ENCODE measurements at places on chromosomes 3 and 15.

DNA sequence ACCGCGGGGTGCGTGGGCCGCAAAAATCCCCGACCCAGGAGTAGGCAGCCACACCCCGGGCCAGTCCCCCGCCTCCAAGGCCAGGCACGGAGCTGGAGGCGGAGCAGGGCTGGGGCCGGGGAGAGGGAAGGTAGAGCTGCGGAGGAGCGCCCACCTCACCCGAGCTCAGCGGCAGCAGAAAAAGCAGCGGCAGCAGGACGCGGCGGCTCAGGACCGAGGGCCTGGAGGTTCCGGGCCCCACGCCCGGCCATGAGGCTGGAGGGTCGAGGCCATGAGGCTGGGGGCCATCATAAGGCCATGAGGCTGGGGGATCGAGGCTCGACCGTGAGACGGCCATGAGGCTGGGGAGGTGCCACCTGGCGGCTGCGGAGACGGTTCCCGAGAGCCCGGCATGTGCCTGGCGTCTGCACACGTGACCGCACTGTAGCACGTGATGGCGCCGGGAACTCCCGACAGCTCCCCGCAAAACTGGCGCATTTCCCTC is 32.9 kb upstream of the PRSS50 start:
- DNase-seq, result no peak

DNA sequence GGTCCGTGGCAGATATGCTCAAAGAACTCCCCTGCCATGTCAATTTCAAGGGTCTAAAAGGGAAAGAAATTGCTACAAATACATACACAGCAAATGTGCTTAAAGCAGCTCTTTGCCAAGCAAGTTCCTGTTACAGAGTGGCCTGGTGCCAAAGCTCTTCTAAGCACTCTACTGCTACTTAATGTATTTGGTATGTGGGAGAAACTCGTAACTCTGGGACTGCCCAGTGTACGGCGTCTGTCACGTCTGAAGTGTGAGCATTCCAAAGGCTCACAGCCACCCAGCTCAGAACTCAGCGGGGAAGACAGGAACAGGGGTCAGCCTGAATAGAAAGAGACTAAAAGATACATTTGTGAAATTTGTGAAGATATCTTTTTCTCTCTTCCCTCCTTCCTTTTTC is 54.6 kb downstream of the RBMS3 start:
- peak; percentile 96 for DNase-seq

DNA sequence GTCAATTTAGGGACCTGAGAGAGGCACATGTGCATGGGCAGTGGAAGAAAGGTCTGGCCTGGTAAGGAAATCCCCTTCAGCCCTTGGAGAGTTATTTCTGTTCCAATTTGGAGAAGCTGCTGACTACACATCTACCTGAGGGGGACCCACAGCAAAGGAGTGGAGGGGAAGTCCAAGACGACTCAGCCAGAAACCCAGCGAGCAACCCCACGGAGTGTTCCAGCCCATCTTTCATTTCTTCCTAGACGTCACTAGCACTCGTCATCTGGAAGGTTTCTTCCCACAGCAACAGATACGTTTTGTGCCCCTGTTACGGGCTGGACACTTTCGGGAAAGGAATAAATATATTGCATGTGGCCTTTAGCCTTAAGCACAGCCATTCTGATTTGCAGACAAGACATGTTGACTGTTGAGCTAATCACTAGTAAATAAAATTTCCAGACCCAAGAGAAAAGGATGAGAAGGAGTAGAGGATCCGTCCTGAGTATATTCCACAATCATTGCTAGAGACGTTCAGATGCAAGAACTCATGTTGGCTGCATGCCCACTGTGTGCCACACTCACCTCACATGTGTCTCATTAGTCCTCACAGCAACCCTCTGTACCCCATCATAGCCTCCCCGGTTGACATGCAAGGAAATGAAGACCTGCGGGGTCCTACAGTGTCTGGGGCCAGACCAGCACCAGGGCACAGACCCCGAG is 7.8 kb upstream of the FAM174B start:
- no peak for DNase-seq

GRCh38 chr3:122305818-122306621 is 19.0 kb upstream of the CSTA start:
- DNase-seq, result peak; percentile 22

DNA sequence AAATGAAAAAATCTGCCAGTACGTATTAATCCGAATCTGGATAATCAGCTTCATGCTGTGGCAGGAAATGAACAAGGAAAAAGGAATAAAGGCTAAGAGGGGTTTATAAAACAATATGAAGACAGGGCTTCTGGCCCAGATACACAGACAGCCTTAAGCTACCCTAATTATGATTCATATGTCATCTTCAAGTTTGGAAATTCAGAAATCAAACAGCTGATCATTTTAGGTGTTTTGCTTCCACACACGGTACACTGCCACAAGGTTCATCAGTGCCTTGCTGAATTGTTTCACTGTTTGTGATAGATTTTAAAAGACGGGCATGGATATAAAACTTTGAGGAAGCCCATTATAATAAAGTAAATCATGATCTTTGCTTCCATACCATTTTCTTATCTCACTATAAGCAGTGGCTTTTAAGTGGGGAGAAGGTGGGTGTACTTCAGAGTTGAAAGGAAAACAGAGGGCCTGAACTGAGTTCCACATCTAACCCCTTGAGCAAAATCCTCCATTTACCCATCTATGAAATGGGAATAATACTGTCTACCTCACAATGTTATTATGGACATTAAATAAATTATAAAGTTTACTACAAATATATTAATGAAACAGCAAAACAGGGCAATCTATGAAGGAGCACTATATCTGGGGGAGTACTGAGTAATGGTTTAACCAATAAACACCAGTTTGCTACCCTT is 15.7 kb downstream of the GTPBP8 start:
- no peak for DNase-seq

DNA sequence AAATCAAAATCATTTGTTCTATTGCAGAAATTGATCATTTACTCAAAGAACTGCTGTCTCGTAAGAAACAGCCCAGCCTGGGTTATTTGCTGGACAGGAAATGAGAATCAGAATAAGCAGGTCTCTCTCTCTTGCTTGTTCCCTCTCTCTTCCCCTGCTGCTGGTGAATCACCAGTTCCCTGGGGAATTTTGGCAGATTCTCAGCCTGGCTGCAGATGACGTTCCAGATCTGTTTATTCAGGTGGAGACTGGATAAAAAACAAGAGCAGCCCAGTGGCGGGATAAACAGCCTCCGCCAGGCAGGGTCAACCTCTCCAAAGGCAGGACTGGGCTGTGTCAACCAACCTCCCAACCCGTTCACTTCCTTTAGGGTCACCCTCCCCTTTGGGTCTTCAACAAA is 72.1 kb downstream of the LRIG1 start:
- DNase-seq, result peak; percentile 94

DNA sequence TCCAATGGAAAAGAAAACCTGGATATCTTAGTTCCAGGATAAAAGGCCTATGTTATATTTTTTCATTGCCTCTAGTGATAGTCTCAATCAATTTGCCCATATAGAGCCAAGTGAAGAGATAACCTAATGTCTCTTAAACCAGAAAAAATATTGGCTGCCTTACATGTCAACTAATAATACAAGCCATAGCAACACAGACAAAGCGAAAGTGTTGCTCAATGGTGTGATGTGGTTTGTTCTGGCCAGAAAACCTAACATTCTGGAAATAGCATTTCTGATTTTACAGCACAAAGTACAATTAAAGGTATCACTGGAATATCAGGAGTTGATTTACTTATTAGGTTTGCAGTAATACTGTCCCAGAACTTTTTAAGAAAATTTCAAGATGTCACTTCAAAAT is 101.5 kb downstream of the ATP8B4 start:
- no peak for DNase-seq

DNA sequence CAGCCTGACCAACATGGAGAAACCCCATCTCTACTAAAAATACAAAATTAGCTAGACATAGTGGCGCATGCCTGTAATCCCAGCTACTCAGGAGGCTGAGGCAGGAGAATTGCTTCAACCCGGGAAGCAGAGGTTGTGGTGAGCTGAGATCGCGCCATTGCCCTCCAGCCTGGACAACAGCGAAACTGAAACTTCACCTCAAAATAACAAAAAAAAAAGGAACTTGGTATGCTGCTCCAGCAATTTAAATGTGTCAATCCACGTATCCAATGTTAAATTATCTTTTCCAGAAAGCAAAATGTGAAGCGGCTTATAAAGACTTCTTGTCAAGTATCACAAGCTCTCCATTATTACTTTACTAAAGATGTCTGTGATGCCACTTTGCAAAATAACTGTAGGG is 9.9 kb upstream of the ARIH1 start:
- DNase-seq, result no peak

DNA sequence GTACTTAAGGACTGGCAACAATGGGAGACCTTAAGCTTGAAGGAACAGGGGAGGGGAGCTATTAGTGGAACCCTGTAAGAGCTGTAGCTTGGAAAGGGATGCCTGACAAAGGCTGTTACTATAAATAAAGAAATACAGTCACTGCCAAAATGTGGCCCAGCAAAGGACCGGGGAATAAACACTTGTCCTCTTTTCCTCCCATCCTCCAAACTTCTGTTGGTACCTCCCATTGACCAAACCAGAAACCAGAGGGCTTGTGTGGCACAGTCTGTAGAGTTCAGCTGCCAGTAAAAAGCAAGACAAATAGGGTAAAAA is 25.1 kb upstream of the TCF12 start:
- DNase-seq, result no peak

- peak; percentile 48 for DNase-seq
These were observed 166.9 kb downstream of the DCLK3 start for GRCh38 chr3:36597422-36597821.

- no peak for DNase-seq
These were observed 38.6 kb downstream of the DENND6A start for GRCh38 chr3:57654267-57654666.

DNA sequence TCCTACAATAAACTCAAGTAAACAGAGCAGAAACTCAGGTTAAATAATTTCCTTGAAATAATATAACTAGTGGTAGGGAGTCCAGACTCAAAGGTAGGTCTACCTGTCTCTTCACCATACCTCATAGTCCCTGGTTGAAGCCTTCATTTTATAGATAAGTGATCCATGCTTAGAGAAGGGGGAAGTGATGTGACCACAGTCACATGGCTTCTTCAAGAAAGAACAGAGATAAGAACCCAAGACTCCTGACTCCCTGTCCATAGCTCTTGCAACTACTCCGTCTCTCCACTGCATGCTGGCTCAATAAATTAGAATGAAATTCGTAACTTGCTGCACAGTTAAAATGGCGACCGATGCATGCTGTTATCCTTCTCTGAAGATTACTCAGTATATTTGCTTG is 11.0 kb upstream of the C15orf61 start:
- DNase-seq, result no peak

DNA sequence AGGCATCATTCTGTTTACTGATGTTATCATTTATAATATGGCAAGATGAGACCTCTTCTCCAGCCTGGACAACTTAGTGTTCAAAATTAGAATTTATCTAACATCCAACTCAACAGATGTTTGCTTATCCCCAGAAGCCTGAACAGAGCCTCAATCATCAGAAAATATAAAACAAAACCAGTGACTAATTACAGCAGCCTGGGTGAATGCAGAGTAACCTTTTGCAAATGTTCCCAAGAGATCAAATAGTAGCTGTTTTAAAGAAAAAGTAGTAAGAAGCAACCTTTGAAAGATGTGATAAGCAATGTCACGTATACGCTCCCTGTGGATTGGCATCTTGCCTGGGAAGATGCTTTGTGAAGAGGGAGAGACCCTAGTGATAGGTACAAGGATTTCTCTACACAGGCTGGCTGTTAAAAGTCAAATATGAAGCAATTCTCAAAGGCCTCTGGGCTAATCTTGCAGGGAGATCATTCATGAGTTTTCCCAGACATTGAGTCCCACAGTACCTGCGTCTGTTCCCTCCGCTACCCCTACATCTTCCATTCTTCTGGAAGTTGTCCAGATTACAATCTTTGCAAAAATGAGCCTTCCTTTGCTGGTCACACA is 39.3 kb upstream of the PRICKLE2 start:
- DNase-seq, result peak; percentile 19

DNA sequence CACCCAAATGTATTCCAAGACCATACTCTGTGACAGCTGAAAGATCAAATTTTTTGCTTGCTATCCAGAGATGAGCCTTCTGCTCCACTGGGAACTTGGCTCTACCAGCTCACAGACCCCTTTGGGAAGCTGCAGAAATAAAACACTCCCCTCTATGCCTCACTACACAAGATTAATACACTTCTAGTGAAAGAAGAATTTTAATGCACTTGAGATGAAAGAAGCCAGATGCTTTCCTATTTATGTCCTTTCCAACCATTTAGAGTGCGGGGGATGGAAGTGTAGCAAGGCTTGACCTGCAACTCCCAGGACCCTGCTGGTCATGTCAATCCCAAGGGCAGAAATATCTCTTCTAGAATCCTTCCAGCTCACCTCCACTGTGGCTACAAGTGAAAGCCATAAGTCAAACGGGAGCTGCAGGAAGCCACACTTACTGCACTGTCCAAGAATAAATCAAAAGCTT is 34.7 kb downstream of the ANXA2 start:
- no peak for DNase-seq

- no peak for DNase-seq
These were observed 214.8 kb downstream of the ZMAT3 start for GRCh38 chr3:178856804-178857203.

GRCh38 chr3:10463533-10464434 is 41.6 kb downstream of the ATP2B2 start:
- DNase-seq, result no peak

DNA sequence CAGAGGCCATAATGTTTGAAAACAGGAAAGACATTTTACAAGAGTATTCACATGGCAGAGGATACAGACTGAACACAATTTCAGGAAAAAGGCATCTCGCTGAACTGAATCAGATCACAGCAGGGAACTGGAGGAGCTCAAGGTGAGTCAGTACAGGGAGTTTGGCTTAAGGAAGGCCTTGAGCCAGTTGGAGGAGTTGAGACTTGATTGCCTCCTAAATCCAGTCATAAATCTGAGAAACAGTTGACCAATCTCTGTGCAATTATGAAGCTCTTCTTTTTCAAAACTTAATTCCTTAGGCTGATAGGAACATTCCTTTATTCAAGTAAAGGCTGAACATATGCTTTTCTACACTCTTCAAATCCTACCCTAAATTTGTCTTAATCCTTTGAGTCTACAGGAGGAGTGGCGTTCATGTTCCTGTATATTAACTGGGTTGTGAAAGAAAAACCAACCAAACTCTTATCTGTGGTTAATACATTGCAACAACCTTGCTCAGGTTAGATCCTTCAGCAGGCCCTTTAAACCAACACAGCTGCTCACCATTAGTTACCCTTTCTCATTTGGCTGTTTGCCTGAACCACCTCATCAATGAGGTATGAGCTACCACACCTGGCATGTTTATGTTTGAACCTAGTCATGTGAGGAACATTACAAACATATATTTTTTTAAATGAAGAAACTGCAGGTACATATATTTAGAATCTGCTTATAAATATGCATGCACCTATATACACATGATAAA is 404.1 kb upstream of the ATP11B start:
- DNase-seq, result no peak
